ENCODE measurements at places on chromosomes 7 and 10. TPM values are rescaled to one million over a fixed set of nuclear protein-coding genes. Genes with fewer than 3 reads are reported as not detected.

PKD2L1 gene
- not detected for total RNA-seq

ZNF3 gene
- 21.0 TPM for total RNA-seq

PTPRZ1 gene
- total RNA-seq: 0.56 TPM

TEX36 gene
- not detected for total RNA-seq

CPA5 gene
- not detected for total RNA-seq

NKX1-2 gene
- not detected for total RNA-seq

HNRNPA2B1 gene
- total RNA-seq: 149 TPM

ZFAND4 gene
- 3.5 TPM for total RNA-seq

WASHC2A gene
- 41.8 TPM for total RNA-seq

OR2A1 gene
- total RNA-seq: not detected

CALHM3 gene
- not detected for total RNA-seq

AP4M1 gene
- total RNA-seq: 20.4 TPM

C10orf62 gene
- total RNA-seq: not detected

STOX1 gene
- total RNA-seq: 0.09 TPM

KNDC1 gene
- under 0.01 TPM for total RNA-seq

CHST15 gene
- total RNA-seq: 33.4 TPM
